ENCODE measurements at places on chromosomes 2 and 18. TPM values are rescaled to one million over a fixed set of nuclear protein-coding genes. Genes with fewer than 3 reads are reported as not detected.

OSBPL1A gene
- 63.5 TPM for total RNA-seq

DNA sequence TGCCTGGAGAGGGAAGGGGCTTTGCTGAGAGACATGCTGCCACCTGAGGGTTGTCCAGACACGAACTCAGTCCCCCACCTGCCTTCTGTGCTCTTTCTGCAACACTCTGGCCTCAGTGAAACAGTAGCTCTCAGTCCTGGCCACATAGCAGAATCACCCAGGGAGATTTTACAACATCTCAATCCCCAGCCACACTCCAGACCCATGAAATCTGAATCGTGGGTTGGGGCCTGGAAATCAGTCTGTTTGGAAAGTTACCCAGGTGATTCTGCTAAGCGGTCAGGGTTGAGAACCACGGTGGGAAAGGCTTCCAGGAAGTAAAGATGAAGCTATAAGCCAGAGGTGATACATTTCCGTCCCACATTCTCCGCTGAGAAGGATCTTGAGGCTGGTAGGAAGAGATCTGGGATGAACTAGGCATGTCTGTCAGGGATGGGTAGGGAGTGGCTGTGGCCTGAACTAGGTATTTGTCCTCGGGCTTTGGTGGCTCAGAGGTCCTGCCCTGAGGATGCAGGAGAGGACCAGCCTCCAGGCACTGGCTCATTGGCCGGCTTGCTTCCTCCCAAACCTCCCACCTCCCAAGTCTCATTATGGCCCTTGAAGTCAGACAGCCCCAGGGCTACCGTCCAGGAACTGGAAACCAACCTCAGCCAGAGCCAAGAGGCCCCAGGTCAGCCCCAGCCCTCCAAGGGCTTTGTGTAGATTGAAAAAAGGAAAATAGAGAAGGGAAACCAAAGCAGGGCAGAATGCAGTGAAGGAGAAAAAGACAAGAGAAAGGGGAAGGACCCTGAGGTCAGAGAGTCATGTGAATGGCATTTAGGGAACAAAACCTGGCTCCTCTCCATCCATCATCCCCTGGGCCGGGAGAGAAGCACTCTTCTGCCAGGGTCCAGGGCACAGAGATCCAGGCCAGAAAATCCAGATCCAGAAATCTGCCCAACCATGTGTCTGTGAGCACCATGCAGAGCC lies 119.6 kb downstream of the ZFP36L2 start:
- H3K27ac ChIP-seq, result peak overlapping the region; percentile 23
- H3K36me3 ChIP-seq, result no peaks in the 10 kb centered on the region
- H3K27me3 ChIP-seq, result no peaks in the 10 kb centered on the region

DNA sequence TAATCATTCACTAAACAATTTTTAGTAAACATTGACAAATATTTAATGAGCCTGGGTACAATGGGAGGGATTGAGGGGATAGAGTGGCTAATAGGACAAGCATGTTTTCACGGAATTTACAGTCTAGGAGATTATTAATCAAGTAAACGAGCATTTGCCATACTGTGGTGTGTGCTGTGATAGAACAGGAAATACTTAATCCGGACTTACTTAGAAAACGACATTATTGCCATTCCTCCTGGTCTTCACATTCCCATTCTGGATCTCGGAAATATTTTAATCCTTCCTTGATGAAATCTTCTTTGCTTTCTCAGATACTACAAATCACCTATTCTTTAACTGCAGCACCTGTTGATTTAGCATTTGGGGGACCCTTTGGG lies 905 bp downstream of the TTLL4 start:
- no peak for DNase-seq
- peak overlapping the region; percentile 92 for H3K27ac ChIP-seq
- H3K36me3 ChIP-seq, result peaks cover 9% of the 10 kb centered on the region
- H3K4me3 ChIP-seq, result peak overlapping the region; percentile 91
- peaks cover 9% of the 10 kb centered on the region for H3K4me1 ChIP-seq

- H3K27ac ChIP-seq, result no peak overlapping the region
- H3K4me1 ChIP-seq, result no peaks in the 10 kb centered on the region
- no peak overlapping the region for H3K4me3 ChIP-seq
- H3K27me3 ChIP-seq, result no peaks in the 10 kb centered on the region
Observed at GRCh38 chr18:39365836-39366485, 1800.4 kb upstream of the CELF4 start.

- no peak overlapping the region for H3K27ac ChIP-seq
- peaks cover 94% of the 10 kb centered on the region for H3K27me3 ChIP-seq
- no peaks in the 10 kb centered on the region for H3K36me3 ChIP-seq
- no peak overlapping the region for H3K4me3 ChIP-seq
- peaks cover 8% of the 10 kb centered on the region for H3K4me1 ChIP-seq
- peak; percentile 49 for DNase-seq
Observed at GRCh38 chr2:66581339-66582103, 146.6 kb downstream of the MEIS1 start.

GRCh38 chr2:95836151-95836550 lies 155.5 kb downstream of the ANKRD36C start:
- H3K4me1 ChIP-seq, result no peaks in the 10 kb centered on the region
- DNase-seq, result no peak
- H3K36me3 ChIP-seq, result no peaks in the 10 kb centered on the region
- H3K27ac ChIP-seq, result no peak overlapping the region
